ENCODE measurements at places on chromosomes 2 and 18. TPM values are rescaled to one million over a fixed set of nuclear protein-coding genes. Genes with fewer than 3 reads are reported as not detected.
A peak's percentile ranks its signal among the peaks of the same experiment; 100 is the strongest.

FEV gene
- not detected for total RNA-seq

NAT8 gene
- not detected for total RNA-seq

MYOM1 gene
- total RNA-seq, result 3.1 TPM

RAB27B gene
- total RNA-seq, result 51.2 TPM

UGT1A4 gene
- total RNA-seq, result not detected

GPR39 gene
- total RNA-seq, result 0.52 TPM

GDF7 gene
- total RNA-seq, result 1.5 TPM

BBS5 gene
- 2.6 TPM for total RNA-seq

ABCG8 gene
- not detected for total RNA-seq

DNA sequence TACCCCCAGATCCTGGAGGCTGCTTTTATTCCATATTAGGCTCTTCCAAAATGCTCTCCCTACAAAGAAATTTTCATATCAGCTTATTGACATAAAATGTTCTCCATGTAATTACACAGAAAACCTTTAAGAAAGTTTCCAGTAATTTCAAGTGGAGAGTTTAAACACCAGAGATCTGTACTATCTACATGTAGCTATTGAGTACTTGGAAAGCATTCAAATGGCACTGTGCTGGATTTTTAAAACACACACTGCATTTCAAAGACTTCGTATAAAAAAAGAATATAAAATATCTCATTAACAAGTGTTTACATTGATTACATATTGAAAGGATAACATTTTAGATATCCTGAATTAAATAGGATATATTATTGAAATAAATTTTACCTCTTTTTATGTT is 182.4 kb upstream of the ZNF521 start:
- DNase-seq, result no peak

DNA sequence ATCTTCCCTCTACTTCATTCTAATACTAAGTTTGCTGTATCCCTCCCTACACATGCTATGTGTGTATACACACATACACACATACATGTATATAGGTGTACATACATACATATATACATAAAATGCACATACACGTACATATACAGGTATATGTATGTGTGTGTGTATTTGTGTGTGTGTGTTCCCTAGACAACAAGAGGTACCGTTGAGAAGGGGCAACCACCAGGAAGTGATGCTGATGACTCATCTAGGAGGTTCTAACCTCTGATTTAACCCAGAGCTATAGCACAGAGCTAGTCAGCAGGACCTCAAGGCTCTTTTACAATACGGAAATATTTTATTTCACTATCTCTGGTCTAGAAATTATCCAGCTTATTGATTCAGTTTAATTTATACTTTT is 139.2 kb downstream of the LAMA3 start:
- DNase-seq, result no peak

DNA sequence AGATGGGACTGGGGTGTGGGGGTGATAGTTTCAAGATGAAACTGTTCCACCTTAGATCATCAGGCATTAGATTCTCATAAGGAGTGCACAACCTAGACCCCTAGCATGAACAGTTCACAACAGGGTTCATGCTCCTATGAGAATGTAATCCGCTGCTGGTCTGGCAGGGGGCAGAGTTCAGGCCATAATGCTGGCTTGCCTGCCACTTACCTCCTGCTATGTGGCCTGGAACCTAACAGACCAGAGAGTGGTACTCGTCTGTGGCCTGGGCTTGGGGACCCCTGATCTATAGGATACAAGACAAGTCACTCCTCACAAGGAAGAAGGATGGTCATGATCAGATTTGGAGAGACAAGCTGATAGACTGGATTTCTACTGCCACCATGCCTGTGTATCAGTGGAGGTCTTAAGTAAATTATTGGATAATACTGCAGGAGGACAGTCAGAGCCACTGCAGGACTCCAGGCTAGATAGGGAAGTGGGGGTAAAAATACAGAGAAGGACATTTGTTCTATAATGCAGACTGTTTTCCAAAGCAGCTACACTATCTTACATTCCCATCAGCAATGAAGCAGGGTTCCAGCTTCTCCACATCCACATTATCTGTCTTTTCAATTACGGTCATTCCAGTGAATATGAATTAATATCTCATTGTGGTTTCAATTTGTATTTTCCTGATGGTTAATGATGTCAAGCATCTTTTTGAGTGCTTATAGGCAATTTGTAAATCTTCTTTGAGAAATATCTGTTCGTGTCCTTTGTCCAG is 28.8 kb upstream of the APOB start:
- no peak for DNase-seq

DNA sequence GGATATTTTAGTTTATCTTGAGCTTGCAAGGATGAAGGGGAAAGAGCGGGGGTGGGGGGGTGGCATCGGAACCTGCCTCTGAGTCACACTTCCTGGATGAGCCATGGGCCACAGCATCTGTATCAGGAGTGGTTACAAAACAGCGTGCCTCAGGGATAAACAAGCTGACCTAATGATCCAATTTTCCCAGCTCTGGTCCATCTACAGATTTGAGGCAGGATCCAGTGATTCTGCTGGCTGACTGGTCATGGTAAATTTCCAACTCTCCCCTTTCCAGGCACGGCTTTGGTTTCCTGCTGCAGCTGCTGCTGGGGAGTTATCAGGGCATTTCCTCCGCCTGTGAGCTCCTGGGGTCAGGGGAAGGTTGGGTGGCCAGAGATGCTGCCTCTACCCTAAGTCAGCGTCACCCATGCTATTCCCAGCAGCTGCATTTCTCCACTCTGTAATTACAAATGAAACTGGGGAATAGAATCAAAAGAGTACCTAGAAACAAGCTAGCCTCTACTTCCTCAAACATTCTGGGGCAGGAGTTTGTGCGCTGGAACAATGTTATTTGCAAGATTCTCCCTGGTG is 4.7 kb upstream of the HPCAL1 start:
- DNase-seq, result peak; percentile 82

DNA sequence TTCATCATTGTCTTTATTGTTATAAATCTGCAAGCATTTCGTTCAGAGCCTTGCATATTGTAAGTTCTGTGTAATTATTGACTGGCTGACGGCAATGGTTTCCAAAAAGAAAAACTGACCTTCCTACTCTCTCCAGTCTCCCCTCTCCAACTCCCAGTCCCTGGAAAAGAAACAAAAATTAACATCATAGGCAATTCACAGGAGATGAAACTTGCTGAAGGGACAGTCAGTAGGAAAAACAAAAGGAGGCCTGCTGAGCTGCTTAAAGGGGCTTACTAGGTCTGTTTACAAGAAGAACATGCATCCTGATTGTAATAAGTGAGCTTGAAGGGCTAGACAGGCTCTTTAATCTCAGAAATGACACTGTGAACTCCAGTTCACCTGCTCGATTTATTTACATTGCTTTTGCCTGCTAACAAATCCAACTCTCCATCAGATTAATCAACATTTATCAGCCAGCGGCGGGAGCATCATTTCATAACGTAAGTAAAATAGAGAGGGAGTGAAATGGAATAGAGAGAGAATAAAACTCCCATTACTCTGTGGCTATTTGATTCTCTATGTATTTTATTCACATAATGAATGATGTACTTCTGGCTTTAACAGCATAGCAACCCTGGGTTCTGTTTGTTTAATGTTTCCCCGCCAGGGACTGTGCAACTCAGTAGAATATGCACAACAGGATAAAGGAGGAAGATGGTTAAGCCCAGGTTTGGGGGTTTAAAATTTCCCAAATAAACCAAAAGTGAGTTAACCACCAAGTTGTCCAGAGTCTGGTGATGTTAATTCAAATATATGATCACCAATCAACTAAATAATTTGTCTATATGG is 256.7 kb upstream of the SETBP1 start:
- no peak for DNase-seq

DNA sequence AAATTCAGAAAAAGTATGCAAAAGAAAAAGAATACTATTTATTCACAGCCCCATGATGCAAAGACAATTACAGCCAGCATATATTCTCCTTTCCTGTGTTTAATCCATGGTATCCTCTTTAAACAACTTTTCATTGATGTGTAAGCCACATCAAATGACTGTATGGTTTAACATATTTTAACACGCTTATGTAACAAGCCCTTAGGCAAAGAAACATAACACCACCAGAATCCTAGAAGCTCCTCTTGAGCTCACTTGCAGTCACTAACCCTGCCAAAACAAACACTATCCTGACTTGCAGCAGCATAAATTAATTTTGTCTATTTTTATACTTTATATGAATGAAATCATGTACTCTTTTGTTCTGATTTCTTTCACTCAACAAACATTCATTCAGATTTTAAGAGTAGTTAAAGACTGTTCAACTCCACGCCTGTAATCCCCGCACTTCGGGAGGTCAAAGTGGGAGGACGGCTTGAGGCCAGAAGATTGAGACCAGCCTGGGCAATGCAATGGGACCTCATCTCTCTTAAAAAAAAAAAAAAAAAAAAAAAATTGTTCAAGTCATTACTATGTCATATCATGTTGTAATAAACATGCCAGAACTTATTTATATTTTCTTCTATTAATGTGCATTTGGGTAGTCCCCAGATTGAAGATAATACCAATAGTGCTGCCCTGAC is 226.3 kb downstream of the NBAS start:
- no peak for DNase-seq

- no peak for DNase-seq
Observed at GRCh38 chr2:589281-590130, 87.7 kb downstream of the TMEM18 start.

DNA sequence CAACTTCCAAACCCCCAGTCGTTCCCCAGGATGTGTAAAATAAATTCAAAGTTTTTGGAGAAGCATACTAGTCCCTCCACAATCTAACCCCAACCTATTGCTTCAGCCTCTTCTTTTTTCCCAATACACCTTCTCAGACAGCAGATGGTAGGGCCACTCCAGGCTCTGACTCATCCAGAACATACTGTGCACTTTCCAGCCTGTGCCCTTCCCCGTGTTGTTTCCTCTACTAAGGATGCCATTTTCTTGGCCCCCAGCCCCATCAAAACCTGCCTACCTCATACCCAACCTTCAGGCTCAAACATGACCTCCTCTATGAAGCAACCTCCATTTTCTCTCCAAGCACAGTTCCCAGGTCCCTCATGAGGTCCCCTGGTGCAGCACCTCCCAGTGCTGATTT is 669.3 kb downstream of the BCL11A start:
- no peak for DNase-seq

DNA sequence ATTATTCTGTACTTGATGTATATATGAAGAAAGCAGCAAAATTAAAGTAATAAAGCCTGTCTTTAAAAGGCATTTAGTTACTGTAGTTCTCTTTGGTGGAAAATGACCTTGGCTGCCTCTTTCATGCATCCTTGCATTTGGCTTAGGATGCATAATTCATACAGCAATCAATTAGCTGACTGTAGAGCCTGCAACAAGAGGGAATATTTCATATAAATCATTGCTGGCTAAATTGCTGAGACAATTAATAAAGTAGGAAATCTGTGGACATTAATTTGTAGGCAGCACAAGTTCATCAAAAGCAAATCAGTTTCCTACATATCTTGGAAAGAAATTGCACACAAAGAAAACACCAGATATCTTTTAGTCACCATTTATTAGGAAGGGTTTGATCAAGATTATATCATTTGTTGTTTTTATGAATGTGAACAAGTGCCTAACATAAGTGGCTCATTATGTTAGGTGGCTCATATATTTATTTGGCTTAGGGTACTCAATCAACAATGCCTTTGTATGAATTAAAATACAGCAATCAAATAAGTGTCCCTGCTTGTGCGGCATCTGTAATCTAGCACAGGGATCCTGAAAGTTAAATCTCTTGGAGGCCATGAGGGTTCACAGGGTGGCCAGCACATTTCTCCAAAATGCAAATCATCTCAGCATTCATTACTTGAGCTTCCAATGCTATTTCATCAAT is 220.4 kb upstream of the SPOPL start:
- no peak for DNase-seq

DNA sequence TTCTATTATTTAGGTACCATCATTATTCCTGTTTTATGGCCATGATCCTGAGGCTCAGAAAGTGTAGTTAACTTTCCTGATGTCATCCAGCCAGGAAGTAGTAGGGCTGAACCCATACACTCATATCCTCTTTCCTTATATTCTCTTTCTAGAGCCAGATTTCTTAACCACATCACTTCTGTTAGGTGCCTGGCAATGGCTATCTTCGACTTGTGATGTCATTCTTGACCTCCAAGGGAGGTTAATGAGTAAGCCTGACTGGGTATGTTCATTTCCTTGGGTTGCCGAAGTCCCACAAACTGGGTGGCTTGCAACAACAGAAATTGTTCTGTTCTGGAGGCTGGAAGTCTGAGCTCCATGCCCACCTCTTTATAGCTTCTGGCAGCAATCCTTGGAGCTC is 43.4 kb downstream of the ITGB6 start:
- DNase-seq, result no peak

- peak; percentile 11 for DNase-seq
Observed at GRCh38 chr2:192195548-192196418, 1.1 kb upstream of the TMEFF2 start.

- no peak for DNase-seq
Observed at GRCh38 chr2:190355968-190356644, 12.7 kb downstream of the INPP1 start.

DNA sequence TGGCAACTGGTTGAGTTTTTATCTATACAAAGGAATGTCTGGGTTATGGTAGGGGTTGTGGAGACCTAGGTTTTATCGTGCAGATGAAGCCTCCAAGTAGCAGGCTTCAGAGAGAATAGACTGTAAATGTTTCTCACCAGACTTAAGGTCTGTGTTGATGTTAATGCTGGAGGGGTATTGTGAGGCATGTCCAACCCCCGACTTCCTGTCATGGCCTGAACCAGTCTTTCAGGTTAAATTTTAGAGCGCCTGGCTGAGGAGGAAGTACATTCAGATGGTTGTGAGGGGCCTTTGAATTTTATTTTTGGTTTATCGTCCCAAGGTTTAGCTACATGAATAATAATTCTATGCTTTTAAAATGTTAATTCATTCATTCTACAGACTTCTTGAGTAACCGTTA is 435.1 kb downstream of the DLGAP1 start:
- no peak for DNase-seq

DNA sequence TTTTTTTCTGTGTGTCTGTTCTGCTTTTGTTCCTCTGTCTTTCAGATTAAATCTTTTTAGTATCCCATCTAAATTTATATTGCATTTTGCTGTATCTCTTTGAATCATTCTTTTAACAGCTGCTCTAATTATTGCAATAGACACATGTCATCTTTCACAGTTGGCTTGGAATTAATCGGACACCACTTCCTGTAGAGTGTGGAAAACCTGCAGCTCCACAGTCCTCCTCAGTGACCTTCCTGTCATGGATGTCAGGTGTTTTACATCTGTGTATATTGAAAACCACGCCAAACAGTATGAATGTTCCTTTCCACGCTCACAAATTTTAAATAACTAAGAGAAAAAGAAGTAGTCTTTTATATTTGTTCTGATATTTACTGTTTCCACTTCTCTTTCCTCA is 135.3 kb downstream of the PXDN start:
- no peak for DNase-seq

DNA sequence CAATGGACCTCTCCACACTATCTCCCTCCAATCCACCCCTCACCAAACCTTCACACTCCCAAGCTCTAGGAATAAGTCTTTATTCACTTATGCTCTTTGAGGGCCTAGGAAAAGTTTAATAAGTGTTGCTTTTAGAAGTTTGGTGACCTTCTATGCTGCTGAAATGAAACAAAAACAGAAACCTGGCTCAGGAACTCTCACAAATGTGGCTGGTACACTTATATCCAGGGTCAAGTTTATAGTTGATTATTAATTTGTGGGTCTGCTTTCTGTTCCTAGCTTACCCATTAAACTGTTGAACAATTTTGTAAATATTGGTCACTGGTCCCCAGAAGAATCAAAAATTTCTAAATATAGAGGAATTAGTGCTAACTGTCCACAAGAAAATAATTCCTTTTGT is 14.2 kb upstream of the ANKRD44 start:
- no peak for DNase-seq

- no peak for DNase-seq
Observed at GRCh38 chr2:70959271-70959761, 19.1 kb upstream of the ANKRD53 start.

All from uterus (tissue), 4 donors.